CD8-positive, alpha-beta memory T cell (primary cell): ENCODE measurements at places on chromosomes 2 and 18.

- peak overlapping the region; percentile 65 for H3K4me3 ChIP-seq
- H3K4me1 ChIP-seq, result peaks cover 40% of the 10 kb centered on the region
- DNase-seq, result no peak
These were observed 809.8 kb downstream of the RNF144A start for GRCh38 chr2:7726989-7727388.

GRCh38 chr2:226691255-226691654 is 108.4 kb downstream of the IRS1 start:
- no peak for DNase-seq
- H3K27me3 ChIP-seq, result no peaks in the 10 kb centered on the region
- H3K36me3 ChIP-seq, result no peaks in the 10 kb centered on the region
- no peaks in the 10 kb centered on the region for H3K4me1 ChIP-seq
- H3K27ac ChIP-seq, result no peak overlapping the region
- H3K4me3 ChIP-seq, result no peak overlapping the region

GRCh38 chr2:60512062-60512622 is 41.3 kb downstream of the BCL11A start:
- H3K4me1 ChIP-seq, result no peaks in the 10 kb centered on the region
- DNase-seq, result no peak
- no peaks in the 10 kb centered on the region for H3K27me3 ChIP-seq
- no peaks in the 10 kb centered on the region for H3K36me3 ChIP-seq
- H3K27ac ChIP-seq, result no peak overlapping the region
- no peak overlapping the region for H3K4me3 ChIP-seq

DNA sequence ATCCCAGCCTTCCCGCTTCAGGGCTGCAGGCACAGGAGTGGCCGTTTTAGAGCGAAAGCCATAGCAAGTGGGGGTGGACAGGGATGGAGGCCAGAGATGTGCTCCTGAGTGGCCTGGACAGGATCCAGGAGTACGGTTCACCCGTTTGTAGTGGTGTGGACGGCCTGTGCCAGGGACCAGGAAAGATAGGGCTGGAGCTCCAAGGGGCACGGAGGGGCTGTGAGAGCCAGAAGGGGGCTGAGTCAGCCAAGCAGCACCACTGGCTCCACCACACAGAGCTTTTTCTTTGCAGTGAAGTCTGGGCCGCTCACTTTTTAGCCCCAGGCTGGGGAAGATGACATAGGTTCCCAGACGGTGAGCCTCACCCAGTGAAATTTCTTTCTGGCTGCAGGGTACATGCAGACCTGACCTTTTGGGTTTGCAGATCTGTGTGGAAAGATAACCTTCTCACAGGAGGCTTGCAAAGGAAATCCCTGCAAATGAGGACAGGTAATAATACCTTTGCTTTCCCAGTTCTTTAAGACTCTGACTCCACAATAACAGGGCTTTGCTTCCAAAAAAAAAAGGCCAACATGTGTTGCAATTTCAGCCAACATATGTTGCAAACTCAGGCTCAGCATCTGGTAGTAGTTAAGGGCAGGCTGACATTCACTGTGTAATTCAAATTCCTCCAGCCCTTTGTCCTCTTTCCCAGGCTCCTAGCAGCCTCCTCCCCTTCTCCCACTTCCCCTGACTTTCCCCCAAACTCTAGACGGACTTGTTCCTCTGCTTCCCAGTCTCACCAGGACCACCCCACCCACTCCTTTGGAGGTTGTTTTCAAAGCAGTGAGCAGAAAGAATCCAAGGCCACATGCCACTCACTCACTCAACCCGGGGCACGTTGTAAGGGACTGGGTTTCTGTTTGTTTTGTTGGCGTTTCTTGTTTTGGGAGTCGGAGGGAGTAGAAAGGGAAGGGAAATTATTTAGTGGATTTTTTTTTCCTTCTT is 20.3 kb upstream of the LAPTM4A start:
- no peak for DNase-seq
- H3K27me3 ChIP-seq, result no peaks in the 10 kb centered on the region
- no peak overlapping the region for H3K27ac ChIP-seq
- H3K4me3 ChIP-seq, result no peak overlapping the region
- H3K36me3 ChIP-seq, result no peaks in the 10 kb centered on the region
- H3K4me1 ChIP-seq, result no peaks in the 10 kb centered on the region

DNA sequence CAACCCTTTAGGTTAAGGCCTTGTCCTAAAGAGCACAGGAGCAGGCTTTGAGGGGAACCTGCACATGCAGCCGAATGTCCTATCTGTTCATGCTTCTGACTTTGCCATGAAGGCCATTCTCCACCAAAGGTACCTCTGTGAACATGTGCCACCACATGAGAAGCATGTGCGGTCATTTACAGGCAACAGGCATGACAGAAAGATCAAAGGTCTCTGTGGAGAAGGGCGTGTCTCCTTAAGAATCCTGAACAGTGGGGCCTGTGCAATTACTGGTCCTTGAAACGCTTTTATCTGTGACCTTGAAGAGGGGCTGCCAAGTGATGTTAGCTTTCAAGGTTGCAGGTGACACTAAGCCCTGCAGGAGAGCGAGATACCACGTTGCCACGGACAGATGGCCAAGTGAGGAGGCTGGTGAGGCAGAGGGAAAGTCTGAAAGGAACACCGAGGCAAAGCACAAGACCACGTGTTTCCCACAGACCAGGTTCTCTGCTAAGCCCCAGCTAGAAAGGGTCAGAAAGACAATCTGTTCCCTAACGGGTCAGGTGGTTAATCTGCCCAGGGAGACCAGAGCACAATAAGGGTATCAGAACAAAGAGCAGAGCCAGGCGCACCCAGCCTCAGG is 19.5 kb upstream of the POMC start:
- H3K4me1 ChIP-seq, result no peaks in the 10 kb centered on the region
- no peak for DNase-seq
- H3K27ac ChIP-seq, result no peak overlapping the region
- H3K36me3 ChIP-seq, result no peaks in the 10 kb centered on the region
- H3K27me3 ChIP-seq, result no peaks in the 10 kb centered on the region

- no peak overlapping the region for H3K27ac ChIP-seq
- H3K27me3 ChIP-seq, result peaks cover 20% of the 10 kb centered on the region
- DNase-seq, result no peak
- H3K4me3 ChIP-seq, result no peak overlapping the region
- no peaks in the 10 kb centered on the region for H3K36me3 ChIP-seq
- no peaks in the 10 kb centered on the region for H3K4me1 ChIP-seq
These were observed 33.5 kb upstream of the CCDC93 start for GRCh38 chr2:118047380-118047826.

GRCh38 chr2:65436169-65436823 is 3.9 kb upstream of the SPRED2 start:
- no peaks in the 10 kb centered on the region for H3K36me3 ChIP-seq
- peak overlapping the region; percentile 71 for H3K4me3 ChIP-seq
- peak; percentile 21 for DNase-seq
- peaks cover 19% of the 10 kb centered on the region for H3K4me1 ChIP-seq
- peak overlapping the region; percentile 67 for H3K27ac ChIP-seq
- H3K27me3 ChIP-seq, result peaks cover 15% of the 10 kb centered on the region

GRCh38 chr2:175838979-175839378 is 163.1 kb downstream of the LNPK start:
- H3K4me1 ChIP-seq, result no peaks in the 10 kb centered on the region
- H3K27ac ChIP-seq, result no peak overlapping the region
- no peak overlapping the region for H3K4me3 ChIP-seq
- no peaks in the 10 kb centered on the region for H3K27me3 ChIP-seq

DNA sequence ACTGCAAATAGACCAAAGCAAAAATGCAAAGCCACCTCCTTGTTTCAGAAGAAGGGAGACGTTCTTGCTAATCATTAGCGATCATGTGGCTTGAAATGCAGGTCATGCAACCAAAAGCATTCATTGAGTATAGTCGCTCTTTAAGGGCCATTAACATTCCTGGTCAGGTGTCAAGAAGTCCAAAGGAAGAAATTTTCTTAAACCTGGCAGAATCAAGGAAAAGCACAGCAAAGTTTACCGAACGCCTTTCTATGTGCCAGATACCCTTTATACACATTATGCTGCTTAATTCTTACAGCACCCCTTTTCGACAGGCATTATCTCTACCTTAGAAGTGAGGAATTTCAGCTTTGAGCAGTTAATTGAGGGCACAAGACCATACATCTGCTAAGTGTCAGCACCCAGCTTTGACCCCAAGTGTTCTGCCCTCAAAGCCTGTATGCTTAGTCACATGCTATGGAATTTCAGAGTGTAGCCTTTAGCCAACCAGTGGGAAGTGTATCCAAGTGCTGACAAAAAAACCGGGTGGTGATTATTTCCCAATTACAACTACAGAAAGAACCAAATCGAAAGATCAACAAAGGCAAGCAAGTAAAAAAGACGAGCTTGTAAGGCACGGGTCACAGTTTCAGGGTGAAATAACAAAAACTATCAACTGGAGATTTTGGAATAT is 70.8 kb downstream of the EPHA4 start:
- no peak overlapping the region for H3K4me3 ChIP-seq
- H3K27me3 ChIP-seq, result no peaks in the 10 kb centered on the region
- DNase-seq, result no peak
- H3K27ac ChIP-seq, result no peak overlapping the region
- no peaks in the 10 kb centered on the region for H3K36me3 ChIP-seq
- H3K4me1 ChIP-seq, result no peaks in the 10 kb centered on the region

DNA sequence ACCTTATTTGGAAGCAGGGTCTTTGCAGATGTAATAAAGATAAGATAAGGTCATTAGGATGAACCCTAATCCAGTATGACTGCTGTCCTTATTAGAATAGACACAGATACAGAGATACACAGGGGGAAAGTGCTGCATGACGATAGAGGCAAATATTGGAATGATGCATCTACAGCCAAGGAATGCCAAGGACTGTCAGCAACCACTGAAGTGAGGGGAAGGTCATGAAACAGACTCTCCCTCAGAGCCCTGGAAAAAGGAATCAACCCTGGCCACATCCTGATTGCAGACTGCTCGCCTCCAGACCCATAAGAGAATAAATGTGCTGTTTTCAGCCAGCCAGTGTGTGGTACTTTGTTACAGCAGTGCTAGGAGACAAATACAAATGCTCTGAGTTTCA is 14.8 kb downstream of the TMEM237 start:
- H3K27ac ChIP-seq, result no peak overlapping the region
- no peaks in the 10 kb centered on the region for H3K4me1 ChIP-seq
- no peak overlapping the region for H3K4me3 ChIP-seq
- no peak for DNase-seq

GRCh38 chr2:229669841-229670240 is 44.5 kb downstream of the DNER start:
- H3K36me3 ChIP-seq, result no peaks in the 10 kb centered on the region
- DNase-seq, result no peak
- H3K4me1 ChIP-seq, result no peaks in the 10 kb centered on the region
- no peak overlapping the region for H3K27ac ChIP-seq
- no peak overlapping the region for H3K4me3 ChIP-seq

DNA sequence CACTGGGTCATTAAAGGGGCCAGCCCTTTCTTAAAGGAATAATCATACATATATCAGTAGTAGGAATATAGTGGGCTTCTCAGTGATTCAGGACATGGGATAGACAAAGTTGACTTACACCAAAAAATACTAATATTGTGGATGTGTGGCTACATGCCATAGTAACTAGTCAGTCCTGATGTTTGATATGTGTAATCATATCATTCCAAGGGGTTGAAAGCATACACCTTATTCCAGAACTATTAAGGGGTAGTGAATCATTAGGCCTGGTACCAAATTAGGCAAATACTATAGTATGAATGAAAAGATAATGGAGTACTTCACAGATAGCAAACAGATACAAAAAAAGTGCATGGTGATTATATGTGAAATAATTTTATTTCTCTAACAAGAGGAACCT is 814.9 kb upstream of the NRXN1 start:
- H3K4me3 ChIP-seq, result no peak overlapping the region
- no peaks in the 10 kb centered on the region for H3K27me3 ChIP-seq
- H3K4me1 ChIP-seq, result no peaks in the 10 kb centered on the region
- no peak overlapping the region for H3K27ac ChIP-seq
- no peak for DNase-seq
- H3K36me3 ChIP-seq, result no peaks in the 10 kb centered on the region

GRCh38 chr2:240955306-240956170 is 42.9 kb upstream of the SNED1 start:
- DNase-seq, result no peak
- no peaks in the 10 kb centered on the region for H3K36me3 ChIP-seq
- no peak overlapping the region for H3K4me3 ChIP-seq
- H3K4me1 ChIP-seq, result no peaks in the 10 kb centered on the region

DNA sequence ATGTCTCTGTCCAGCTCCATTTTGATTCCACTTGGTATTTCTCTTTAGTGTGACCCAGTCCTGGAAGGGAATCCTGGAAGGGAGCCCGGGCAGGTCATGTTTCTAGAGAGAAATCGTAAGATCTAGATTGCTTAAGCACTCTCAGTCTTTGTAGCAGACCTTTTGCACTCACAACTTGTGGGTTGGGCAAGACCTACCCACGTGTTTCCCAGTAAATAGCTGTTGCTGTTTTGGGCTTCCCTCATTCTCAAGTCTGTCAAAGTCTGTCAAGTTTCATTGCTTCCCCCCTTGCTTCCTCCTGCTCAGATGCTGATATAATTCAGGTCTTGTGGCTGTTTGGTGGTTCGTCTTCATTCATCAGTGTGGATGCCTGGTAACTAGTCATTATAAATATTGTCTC is 17.4 kb upstream of the NEMP2 start:
- H3K27me3 ChIP-seq, result no peaks in the 10 kb centered on the region
- no peak overlapping the region for H3K27ac ChIP-seq
- DNase-seq, result no peak

DNA sequence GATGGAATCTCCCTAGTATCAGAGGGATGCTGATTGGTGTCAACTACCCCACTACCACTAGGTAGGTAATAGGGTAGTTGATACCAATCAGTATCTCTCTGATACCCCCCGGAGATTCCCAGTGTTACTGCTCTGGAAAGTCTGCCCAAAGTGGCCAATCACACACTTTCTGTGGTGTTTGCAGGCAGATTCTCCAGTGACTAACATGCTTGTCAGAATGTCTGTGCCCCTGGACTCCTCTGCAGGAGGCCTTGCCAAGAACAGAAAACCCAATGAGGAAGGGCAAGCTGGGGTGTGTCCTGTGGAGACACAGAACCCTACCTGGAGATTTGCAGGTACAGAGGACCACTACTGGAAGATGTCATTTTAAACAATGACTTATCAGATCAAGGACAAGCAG is 135.1 kb downstream of the RIT2 start:
- no peaks in the 10 kb centered on the region for H3K4me1 ChIP-seq
- no peak overlapping the region for H3K4me3 ChIP-seq

- no peak overlapping the region for H3K4me3 ChIP-seq
- H3K36me3 ChIP-seq, result no peaks in the 10 kb centered on the region
- no peak for DNase-seq
- H3K27me3 ChIP-seq, result no peaks in the 10 kb centered on the region
These were observed 376.4 kb upstream of the VWC2L start for GRCh38 chr2:214034417-214034816.

DNA sequence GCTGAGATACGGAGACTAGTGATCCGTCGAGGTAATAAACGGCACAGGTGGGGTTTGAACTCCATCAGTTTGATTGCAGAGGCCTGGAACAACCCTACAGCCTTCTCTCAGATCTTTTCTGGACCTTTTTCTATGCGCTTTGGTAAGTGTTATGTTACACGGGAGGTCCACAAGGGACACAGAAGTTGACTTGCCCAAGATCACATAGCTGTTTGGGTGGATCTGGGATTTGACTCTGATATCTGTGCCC is 1.1 kb upstream of the DNPEP start:
- H3K4me3 ChIP-seq, result peak overlapping the region; percentile 61
- DNase-seq, result no peak
- H3K27ac ChIP-seq, result peak overlapping the region; percentile 34
- peaks cover 19% of the 10 kb centered on the region for H3K36me3 ChIP-seq
- no peaks in the 10 kb centered on the region for H3K27me3 ChIP-seq
- H3K4me1 ChIP-seq, result peaks cover 21% of the 10 kb centered on the region
